ENCODE measurements at places on chromosomes 2 and 18. TPM values are rescaled to one million over a fixed set of nuclear protein-coding genes. Genes with fewer than 3 reads are reported as not detected.

DNA sequence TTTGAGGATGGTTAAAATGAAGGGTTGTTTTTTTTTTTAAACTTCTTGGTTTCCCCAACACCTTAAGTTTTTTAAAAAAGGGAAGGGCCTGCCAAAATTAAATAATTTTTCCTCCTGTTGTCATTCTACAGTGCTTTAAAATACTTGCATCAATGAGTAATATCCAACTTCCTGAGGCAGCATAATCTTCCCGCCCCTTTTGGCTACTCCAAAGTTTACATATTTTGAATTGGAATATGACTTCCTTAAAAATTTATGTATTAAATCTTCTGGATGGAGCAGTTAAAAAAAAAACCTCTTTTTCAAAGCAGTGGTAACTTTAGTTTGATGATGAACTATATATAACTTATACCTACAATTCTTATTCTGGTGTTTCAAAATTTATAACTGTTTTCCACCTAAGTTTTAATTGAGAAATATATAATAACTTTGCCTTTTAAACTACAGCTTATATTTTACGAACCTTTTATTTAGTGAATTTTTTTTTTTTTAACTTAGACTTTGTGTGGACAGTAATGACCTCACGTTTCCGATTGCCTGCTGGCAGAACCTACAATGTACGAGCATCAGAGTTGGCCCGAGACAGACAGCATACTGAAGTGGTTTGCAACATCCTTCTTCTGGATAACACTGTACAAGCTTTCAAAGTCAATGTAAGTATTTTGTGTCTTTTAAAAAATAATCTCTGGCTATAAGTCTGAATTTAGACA, 49.8 kb downstream of the PTPN4 start:
- DNase-seq, result no peak

The CELF4 gene
- total RNA-seq, result 1.1 TPM

DNA sequence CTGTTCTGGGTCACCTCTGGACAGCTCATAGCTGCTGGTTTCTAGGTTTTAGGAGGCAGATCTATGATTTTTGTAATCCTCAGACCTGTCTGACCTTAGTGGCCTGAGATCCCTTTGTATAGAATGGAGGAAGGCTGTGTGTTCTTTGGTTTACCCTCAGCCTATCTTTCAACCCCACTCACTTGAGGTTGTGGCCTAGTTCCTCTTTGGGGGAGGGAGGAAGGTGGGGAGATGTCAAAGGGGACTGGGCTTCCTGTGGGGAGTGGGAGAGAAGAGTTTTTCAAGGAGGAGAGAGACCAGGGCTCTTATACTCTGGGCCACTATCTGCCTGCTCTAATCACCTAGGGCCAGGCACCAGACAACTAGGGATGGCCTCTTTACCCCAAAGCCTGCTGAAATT, 28.5 kb downstream of the SEMA4F start:
- no peak for DNase-seq

The KLHL29 gene
- 6.0 TPM for total RNA-seq

- no peak for DNase-seq
These were observed 13.8 kb upstream of the ALLC start for GRCh38 chr2:3644246-3644525.

DNA sequence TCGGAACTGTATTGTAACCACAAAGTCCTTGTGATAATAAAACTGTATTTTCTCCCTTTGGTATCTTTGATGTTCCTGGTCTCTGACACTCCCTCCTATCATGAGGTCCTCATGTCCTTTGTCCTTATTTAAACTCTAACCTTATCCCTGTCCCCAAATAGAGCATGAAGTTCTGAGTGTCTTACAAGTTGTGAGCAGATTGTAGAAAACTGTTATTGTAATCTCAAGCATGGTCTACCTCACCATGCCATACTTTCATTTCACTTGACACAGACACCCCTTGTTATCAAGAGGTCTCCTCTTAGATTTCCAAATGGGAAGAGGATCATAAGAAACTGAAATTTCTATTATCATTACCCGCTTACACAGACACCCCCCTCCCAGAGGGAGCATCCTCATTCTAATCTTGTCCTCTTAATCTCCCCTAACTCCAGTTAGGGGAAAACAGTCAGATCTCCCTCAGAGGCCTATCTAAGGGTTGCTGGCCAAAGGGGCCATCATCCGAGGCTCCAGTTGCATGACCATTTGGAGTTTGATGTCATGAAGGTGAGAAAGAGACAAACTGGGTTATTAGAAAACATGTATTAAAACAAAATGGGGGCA, 29.0 kb downstream of the MYO3B start:
- DNase-seq, result no peak

DNA sequence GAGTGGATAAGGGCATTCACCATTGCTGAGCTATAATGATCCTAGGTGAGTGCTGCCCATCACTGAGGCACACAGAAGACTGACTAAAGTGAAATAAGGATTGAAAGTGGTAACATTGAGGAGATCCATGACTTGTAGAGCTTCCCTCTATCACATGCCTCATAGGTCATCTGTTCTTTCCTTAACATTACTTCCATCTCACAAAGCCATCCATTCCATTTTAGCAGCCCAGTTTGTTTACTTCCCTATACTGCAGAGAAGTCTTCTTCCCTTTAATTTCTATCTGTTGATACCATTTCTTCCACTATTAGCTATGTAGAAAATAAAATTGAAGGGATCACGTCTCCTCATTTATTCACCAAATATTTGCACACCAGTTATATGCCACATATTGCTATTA, 32.1 kb downstream of the ME2 start:
- no peak for DNase-seq

The ADCYAP1 gene
- not detected for total RNA-seq

GRCh38 chr2:110149330-110150220, 34.0 kb upstream of the MALL start:
- no peak for DNase-seq

- no peak for DNase-seq
These were observed 6.1 kb downstream of the SOS1 start for GRCh38 chr2:39114771-39115170.

DNA sequence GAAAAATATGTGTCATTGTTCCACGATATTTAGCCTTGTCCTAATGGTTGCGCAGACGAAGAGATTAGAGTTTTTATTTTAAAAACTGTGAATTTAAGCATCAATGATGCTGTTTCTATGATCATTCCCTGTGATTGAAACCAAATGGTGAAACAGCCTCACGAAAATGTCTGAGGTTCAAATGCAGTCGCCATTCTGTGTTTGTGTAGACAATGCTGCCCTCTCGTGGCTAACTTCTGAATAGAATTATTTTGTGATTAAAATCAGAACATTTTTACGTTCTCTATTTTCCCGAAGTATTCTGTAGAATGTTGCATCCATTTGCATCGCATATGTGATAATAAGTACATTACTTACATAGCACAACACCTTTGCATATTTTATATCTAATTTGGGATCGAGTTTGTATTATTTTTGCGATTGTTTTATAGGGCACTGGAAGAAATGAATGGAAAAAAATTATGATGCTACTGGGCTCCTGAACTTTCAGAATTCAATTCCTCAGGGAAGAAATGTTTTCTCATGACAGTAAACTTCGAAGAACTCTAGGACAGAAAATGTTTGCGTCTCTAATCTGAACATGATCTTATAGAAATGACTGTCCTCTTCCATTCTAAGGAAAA, 54.8 kb upstream of the CREB1 start:
- DNase-seq, result peak; percentile 22

The HOXD8 gene
- total RNA-seq, result 33.1 TPM

DNA sequence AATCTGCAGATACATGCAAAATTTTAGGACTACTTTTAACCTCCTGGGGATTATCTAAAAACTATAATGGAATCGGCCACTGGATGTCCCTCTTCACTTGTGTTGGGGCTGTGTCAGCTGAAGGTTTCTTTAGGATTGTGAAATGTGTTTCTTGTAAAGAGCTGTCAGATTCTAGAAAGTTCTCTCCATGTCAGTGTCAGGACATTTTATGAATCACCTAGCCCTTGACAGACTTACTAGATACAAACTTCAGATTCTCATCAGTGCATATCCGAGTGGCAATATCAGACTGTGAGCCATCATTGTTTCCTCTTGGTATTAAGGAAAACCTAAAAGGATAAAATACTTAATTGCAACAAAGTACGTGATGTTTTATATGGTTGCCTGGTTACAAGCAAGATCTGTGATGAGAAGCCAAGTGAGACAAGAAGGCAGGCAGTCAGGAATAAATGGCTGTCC, 107.3 kb downstream of the CPS1 start:
- no peak for DNase-seq

DNA sequence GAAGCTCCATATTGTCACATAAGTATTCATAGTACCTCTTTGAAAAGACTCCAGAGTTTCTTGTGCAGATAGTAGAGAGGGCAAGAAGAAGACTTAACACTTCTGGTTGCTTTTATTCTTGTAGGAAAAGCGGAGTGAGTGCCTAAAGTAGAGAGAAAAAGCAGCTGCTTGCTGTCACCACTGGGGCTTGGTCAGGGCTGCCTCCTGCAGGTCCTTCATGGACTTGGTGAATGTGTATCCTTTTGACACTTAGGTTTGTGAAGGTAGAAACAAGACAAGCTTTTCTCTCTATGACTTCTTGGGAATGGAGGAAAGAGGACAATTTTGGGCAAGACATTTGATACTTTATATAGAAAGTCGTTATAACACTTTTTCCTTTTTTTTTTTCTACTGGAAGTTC, 312.8 kb upstream of the FANCL start:
- DNase-seq, result no peak

The LRP2 gene
- total RNA-seq, result 0.02 TPM

The ANKRD30B gene
- total RNA-seq, result not detected

DNA sequence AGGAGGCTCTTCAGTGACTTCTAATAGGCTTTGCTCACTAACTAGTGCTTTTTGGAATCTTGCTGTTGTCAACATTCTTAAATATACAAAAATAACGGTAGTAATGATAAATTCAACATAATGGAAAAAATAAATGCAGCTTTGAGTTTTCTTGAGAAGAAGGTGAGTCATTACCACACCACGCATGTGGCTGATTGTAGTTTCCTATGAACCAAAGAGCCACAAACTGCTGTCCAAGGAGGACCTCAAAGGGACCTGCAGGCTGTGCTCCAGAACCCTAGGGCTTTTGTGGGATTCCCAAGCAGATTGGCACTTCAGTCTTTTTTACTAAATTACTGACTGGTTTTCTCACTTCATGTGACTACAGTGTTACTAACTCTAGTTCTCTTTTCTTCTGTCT, 66.7 kb downstream of the TPGS2 start:
- DNase-seq, result no peak

DNA sequence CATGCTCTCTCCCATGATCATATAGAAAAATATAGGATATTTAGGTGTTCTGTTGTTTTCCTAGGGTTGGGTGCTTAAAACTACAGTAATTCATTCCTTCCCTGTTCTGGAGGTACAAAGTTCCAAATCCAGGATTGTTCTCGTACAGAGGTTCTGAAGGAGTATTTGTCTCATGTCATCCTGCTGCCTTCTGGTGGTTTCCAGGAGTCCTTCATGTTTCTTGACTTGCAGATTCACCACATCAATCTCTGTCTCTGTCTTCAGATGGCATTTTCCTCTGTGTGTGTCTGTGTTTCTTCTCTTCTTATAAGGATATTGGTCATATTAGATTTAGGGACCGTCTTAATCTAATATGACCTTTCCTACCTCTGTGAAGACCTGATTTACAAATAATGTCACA, 397.9 kb downstream of the NYAP2 start:
- no peak for DNase-seq

- DNase-seq, result no peak
These were observed 186.0 kb upstream of the HDAC4 start for GRCh38 chr2:239586651-239587310.

GRCh38 chr18:72122103-72122502, 422.0 kb downstream of the CBLN2 start:
- DNase-seq, result no peak

DNA sequence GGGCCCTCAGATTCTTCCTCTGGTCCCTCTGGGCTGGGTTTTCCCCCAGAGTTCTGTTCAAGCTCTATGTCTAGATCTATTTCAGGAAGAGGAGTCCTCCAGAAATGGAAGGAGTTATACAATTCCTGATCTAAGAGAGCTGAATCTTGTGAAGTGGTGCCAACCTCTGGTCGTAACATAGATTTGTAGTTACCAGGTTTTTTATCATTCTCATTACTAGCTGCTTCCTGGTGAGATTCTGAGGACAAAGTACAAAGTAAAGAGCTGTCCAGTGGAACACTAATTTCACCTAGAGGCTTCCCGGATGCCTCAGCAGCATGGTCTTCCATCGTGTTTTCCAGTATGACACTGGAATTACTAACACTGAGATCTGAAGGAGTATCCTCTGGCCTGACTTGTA, 44.1 kb downstream of the PPP4R1 start:
- DNase-seq, result no peak

DNA sequence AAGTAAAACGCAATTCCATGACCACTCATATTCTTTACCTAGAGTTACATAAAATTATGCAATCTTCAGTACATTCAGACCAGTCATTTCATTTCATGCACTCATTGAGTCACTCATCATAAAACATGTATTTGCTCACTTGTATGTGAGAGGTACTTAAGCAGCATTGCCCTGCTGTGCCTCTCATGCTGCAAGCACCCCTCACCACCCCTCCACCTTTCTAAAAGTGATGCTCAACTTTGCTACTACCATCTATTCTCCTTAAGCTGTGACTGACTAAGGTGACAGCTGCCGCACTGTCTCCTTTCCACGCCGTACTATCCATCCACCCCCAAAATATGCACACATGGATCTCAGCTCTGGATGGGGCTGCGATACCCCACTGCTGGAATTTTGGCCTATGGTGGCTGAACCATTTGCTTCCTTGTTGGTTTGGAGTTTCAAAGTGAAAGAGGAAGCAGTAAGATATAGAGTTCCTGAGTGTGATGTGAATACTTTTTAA, 7.2 kb downstream of the ARHGAP25 start:
- no peak for DNase-seq

GRCh38 chr2:147709655-147710054, 135.2 kb upstream of the ACVR2A start:
- DNase-seq, result no peak

The MPP4 gene
- total RNA-seq, result not detected

- DNase-seq, result peak; percentile 30
These were observed 9.9 kb downstream of the OBSL1 start for GRCh38 chr2:219561179-219562048.

DNA sequence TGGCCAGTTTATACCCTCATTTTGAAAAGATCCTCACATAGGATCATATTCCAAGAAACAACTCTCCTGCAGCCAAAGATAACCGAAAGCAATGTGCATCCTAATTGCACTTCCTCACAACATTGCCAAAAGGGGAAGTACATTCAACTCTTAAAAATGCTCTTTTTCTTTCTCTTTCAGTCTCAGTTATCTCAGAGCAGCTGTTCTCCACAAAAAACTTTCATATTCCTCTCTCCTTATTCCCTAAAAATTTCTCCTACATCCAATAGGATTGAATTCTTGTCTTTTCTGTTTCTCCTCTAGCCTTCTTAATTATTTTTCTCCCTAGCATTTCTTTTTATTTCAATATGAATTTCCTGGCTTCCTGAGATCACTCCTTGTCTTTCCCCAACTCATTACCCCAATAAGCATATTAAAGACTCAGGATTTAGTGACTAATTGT, 7.4 kb upstream of the VRK2 start:
- no peak for DNase-seq

GRCh38 chr18:40957533-40958070, 997.4 kb upstream of the PIK3C3 start:
- DNase-seq, result no peak
